ENCODE measurements at places on chromosomes 13 and 19. TPM values are rescaled to one million over a fixed set of nuclear protein-coding genes. Genes with fewer than 3 reads are reported as not detected.

GRCh38 chr19:16564842-16565241 is 7.4 kb downstream of the SLC35E1 start:
- no peak for DNase-seq

DNA sequence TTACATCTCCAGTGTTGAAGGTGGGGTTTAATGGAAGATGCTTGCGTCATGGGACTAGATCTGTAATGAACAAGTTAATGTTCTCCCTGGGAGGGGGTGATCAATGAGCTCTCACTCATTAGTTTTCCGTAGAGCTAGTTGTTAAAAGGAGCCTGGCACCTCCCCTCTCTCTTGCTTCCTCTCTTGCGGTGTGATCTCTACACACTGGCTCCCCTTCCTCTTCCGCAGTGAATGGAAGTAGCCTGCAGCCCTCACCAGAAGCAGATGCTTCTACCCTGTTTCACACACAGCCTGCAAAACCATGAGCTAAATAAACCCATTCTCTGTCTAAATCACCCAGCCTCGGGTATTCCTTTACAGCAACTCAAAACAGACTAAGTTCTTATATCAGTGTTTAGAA is 318.8 kb downstream of the SLITRK1 start:
- no peak for DNase-seq

GRCh38 chr13:22141716-22142115 is 470.8 kb downstream of the FGF9 start:
- DNase-seq = no peak

- DNase-seq = no peak
These were observed 423.5 kb downstream of the ZNF536 start for GRCh38 chr19:30795727-30796126.

DNA sequence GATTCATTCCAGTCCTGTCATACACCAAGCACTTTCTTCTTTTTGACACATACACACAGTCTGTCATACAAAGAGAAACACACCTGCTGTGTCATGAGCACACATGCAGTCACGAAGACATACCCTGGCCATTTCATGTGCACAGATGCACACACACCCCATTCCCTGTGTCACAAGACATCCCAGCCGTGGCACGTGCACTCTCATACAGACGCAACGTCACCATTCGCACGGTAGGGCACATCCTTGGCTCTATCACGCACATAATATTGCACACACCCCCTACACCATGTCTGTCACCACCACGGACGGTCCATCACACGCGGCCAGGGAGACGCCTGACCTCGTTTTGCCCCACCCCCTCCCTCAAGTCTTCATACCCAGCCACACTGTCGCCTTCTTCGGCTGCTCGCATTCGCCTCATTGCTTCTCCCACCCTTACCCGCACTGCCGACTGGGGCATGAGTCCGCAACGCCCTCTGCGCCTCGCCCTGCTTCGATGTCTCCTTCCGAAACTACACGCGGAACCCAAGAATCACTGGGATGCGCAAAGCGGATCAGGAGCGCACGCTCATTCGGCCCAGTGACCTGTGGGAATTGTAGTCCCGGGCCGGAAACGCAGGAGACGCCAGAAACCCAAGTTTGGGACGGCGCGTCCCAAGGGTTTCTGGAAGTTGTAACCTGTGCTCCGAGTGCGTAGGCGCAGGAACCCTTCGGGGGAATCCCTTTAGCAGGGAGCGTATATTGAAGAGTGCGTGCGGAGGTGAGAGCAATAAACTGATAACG is 6.8 kb upstream of the ZNF283 start:
- DNase-seq = peak; percentile 25

- no peak for DNase-seq
These were observed 5.0 kb upstream of the ZIC5 start for GRCh38 chr13:99976575-99976974.

GRCh38 chr19:53467485-53468262 is at the start of gene ZNF813:
ZNF813 (plus strand) TSS chr19:53467733; CDS start chr19:53483823, 16,090 bp downstream.
- peak; percentile 94 for DNase-seq

DNA sequence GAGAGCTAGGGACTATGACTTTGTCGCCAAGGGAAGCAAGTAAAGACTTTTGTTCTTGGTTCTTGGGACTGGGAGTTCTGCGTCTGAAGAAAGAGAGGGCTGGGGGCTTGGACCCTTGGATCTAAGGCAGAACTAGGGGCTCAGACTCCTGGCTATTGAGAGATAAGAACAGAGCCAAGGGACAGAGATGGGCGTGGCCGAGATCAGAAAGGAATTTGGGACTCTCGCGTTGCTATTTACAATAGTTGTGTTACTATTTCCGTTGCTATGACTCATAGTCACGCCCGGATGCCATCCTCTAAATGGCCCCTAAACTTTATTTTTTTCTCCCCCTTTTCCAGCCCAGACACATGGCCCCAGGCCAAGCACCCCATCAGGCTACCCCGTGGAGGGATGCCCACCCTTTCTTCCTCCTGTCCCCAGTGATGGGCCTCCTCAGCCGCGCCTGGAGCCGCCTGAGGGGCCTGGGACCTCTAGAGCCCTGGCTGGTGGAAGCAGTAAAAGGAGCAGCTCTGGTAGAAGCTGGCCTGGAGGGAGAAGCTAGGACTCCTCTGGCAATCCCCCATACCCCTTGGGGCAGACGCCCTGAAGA is 759 bp downstream of the PPP1R15A start:
- peak; percentile 88 for DNase-seq

DNA sequence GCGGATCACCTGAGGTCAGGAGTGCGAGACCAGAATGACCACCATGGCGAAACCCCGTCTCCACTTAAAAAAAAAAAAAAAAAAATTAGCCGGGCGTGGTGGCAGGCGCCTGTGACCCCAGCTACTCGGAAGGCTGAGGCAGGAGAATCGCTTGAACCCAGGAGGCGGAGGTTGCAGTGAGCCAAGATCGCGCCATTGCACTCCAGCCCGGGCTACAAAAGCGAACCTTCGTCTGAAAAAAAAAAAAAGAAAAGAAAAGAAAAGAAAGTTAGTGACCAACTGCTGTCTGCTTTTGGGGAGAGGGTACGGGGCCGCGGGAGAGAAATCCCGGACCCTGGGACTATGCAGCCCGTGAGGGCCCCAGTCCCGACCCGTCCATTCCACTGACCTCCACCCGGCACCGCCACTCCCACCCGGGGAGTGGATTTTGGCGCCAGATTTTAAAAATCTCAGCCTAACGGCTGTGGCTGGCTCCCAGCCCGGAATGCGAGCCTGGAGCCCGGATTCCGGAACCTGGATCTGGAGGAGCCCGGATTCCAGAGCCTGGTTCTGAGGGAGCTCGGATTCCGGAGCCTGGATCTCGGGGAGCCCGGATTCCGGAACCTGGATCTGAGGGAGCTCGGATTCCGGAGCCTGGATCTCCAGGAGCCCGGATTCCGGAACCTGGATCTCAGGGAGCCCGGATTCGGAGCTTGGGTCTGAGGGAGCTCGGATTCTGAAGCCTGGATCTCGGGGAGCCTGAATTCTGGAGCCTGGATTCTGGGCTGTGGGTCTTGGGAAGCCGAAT is 6.1 kb upstream of the LMNB2 start:
- peak; percentile 90 for DNase-seq

GRCh38 chr19:38284422-38284821 is 19.6 kb upstream of the C19orf33 start:
- no peak for DNase-seq

DNA sequence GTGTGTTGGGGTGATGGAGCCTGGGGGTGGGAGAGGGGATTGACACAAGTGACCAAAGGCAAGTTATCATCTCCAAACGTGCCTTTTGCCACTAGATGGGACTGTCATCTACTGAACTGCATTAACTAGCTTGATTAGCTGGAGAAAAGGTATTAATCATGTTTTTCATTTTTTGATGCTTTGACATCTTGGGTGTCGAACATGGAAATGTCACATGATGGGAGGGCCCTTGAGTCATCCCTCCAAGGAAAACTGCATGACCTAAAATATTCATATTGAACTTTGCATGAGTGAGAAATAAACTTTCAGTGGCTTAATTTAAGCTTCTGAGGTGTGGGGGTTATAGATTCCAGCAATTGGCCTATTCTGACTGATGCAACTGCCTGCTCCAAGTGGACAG is 73.3 kb downstream of the ALOX5AP start:
- no peak for DNase-seq

NUFIP1 gene
- total RNA-seq = 5.2 TPM

THSD8 gene
- total RNA-seq = not detected

CEACAM16 gene
- total RNA-seq = not detected

GRK1 gene
- total RNA-seq = not detected

ZNF724 gene
- total RNA-seq = 17.5 TPM

TMC4 gene
- total RNA-seq = 31.0 TPM

GNA15 gene
- 3.7 TPM for total RNA-seq
